ENCODE measurements at places on chromosomes 5 and 9.

GRCh38 chr9:126777733-126778132 lies 27.1 kb upstream of the ZBTB43 start:
- ATAC-seq, result no peak

DNA sequence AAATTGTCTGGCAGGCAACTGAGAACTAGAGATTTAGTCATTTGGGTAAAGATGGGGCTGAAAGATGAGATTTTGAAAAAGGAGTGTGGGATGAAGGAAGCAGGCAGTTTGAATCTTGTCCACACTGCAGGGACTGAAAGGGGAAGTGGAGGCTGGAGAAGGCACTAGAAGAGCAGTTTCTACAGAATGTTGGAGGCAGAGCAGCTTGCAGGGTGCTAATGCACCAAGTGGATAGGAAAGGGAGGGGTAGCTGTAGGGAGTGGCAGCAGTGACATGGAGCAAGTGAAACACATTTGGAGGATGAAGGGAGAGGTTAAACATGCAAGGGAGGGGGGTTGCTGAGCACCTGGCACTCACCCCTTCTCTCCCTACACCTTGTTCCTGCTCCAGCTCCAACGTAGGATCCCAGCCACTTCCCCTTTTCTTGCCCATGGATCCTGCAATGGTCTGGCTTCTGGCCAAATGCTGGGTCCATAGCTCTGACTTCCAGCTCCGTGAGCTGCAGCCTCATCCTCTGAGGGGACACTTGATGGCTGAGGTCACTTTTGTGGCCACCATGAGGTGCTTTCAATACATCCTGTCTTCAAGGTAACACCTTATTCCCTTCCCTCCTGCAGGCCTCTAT lies 30.0 kb upstream of the FGD3 start:
- no peak for ATAC-seq

- ATAC-seq, result no peak
These were observed 71.5 kb downstream of the NIPBL start for GRCh38 chr5:36948041-36948440.

DNA sequence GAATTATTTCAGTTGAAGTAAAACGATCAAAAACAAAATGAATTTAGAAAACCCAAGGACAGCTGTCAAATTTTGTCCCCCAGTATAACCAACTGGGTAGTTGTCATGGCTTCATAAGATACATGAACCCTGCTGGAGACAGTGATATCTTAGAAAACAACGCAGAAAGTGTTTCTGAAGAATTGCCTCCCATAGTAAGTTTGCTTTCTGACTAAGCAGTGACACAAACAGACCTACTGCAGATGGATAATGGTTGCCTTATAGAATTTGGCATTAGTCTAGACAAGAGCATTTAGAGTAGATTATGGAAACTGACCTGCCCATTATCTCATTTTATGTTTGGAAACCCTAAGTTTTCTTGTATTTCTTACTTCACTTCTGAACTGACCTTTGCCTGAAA lies 187.7 kb upstream of the KCNN2 start:
- ATAC-seq, result no peak

- ATAC-seq, result no peak
These were observed 9.7 kb upstream of the PSMD5 start for GRCh38 chr9:120852240-120853010.
